ENCODE measurements at places on chromosomes 4 and X. TPM values are rescaled to one million over a fixed set of nuclear protein-coding genes. Genes with fewer than 3 reads are reported as not detected.

The TKTL1 gene
- total RNA-seq: not detected

DNA sequence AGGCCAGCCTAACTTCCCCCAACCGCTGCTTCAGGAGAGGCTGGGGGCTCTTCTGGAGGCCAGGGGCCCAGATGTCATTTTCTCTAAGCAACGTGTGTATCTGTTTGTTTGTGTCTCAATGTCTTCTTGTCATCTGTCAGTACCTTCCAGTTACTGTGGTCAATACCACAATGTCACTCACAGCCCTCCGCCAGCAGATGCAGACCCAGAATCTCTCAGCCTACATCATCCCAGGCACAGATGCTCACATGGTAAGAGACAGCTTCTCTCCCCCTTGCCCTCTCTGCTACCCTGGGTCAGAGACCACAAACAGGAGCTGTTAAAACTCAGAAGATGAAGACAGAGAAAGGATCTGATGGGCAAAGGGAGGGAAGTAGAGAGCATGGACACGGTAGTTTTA is 5.0 kb downstream of the XPNPEP2 start:
- DNase-seq: no peak

DNA sequence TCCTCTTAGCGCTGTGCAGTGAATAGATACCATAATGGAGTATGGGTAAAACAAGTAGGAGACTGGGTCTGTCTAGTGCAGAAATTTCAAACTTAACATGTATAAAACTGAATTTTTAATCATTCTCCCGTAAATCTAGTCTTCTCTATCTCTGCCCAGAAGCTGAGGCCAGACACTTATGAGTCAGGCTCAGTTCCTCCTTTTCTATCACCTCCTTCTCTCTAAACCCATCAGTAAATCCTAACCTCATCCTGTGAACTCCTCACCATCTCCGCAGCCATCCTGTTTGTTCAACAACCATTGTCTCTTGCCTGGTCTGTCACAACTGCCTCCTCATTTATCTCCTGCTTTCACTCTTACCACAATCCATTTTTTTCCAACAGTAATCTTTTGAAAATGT is 19.8 kb upstream of the SGMS2 start:
- no peak for DNase-seq

- DNase-seq: no peak
These were observed 30.1 kb downstream of the SUV39H1 start for GRCh38 chrX:48726596-48726995.

DNA sequence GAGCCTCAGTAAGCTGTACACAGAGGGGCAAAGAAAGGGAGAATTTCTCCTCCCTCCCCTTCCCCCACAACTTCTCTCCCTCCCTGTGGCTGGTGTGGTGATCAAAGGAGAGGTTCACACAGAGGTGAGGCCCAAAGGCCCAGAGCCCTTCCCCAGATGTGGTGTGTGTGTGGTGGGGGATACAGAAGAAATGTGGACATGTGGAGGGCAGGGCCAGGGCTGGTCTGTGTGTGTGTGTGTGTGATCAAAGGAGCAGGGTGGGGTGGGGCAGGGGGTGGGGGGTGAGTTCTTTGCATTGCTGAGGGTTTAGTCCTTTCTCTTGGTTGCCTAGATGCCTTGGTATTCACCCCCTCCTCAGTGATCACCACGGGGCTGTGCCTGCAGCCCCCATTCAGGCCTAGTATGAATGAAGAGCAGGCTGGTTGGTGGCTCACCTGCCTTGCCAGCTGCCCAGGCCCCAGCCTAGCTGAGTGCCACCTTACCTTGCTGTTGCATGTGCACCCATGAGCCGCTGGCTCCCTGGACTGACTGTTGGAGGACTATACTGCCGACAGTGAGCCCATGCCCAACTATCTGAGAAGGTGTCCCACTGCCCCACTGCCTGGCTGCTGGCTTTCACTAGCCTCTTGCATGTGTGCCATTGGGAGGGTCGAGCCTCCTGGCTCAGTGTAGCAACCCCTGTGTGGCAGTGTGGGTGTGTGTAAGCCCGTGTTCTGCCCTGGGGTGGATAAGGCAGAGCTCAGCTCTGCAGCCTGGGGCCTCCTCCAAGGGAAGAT is 101.9 kb downstream of the EFNB1 start:
- peak; percentile 36 for DNase-seq

The SOD3 gene
- total RNA-seq: 21.1 TPM

GRCh38 chr4:138439143-138439581 is 197.0 kb upstream of the SLC7A11 start:
- DNase-seq: no peak

DNA sequence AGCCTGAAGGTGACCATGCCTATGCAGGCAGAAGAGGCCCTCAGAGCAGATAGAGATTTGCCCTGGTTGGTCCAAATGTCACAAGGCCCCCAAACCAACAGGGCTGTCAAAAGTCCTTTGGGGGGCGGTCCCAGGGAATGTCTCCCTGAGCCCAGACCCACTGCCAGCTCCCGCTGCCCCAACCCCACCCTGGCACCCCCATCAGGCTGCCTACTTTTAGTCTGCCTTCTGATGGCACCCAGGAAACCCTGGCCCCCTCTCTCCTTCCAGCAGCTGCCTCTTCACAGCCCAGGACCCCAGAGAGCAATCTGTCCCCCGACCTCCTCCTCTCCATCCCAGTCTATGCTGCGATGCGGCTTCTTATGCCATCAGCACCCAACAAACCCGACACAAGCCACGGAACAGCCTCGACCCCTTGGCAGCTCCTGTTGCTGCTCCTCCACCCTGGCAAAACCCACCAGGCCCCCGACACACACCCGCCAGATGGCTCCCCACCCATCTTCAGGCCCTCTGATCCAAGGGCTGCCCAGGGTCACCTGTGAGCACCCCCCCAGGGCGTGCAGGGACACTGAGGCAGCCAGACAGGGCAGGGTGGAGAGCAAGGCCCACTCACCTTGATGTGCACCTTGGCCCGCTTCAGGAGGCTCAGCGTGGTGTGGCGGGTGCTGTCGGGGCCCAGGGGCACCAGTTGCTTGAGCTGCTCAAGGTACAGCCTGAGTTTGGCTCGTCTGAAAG is 9.9 kb downstream of the MXD4 start:
- no peak for DNase-seq
